ENCODE measurements at places on chromosomes 2 and 18.
A peak's percentile ranks its signal among the peaks of the same experiment; 100 is the strongest.

- no peak for DNase-seq
These were observed 126.8 kb downstream of the PXDN start for GRCh38 chr2:1617425-1618021.

GRCh38 chr2:226215902-226216503, 583.6 kb downstream of the IRS1 start:
- DNase-seq = peak; percentile 70

DNA sequence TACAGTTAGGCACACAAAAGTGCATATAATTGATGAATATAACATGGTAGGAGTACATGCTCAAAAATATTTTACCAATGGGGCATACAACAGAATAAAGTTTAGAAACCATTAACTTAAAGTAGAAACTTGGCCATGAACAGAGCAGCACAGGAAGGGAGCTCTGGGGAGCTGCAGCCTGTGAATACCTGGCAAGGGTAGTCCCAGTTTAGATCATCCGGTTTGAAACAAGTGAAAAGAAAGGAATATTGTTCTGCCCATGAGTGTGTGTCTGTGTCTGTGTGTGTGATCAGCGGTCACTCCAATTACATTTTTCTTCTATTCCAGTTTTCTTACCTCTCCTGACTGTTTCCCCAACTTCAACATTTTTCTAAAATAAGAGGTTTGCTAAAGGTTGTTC, 233.0 kb downstream of the ALK start:
- DNase-seq = no peak

GRCh38 chr2:229993236-229993635, 70.9 kb downstream of the FBXO36 start:
- DNase-seq = no peak

DNA sequence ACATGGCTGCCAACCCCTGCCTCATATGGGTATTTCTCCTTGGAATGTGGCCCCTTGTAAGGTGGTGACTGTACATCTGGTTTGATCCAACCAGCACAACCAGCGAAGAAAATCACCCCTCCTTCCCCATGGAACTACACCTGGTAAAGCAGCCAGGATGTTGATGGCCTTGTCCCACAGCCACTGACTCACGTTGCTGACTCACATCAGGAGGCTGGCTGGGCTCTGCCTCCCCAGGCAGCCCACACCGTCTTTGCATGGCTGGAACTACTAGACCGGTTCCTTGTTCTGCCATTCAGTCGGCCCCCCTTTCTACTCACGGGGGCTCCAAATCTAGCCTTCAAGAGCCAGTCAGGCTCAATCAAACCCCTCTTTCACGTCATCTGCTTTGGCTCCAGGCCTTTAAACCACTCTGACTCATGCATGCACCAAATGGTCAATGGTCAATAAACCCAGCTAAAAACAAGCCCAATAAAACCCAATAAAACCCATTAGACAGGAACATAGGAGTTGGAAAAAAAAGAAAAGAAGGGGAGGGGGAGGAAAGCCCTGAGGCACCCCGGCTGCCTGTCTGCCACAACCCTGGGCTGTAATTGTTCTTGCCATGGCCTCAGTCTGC, 114.8 kb downstream of the PLB1 start:
- DNase-seq = peak; percentile 96

DNA sequence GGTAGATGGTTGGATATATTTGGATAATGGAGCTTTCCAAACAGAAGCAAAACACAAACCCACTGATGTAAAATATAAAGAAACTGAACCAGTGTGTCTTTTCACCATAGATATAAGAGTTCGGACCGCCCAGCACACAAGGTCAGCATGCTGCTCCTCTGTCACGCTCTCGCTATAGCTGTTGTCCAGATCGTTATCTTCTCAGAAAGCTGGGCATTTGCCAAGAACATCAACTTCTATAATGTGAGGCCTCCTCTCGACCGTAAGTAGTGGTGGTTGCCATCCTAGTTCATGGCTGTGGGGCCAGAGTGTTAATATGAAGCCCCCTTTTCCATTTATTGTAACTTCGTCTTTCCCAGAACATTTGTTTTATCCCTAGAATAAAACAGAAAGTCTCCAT, 125.2 kb upstream of the LYPD6 start:
- no peak for DNase-seq

GRCh38 chr18:45837283-45838070, 12.0 kb downstream of the SIGLEC15 start:
- DNase-seq = no peak

DNA sequence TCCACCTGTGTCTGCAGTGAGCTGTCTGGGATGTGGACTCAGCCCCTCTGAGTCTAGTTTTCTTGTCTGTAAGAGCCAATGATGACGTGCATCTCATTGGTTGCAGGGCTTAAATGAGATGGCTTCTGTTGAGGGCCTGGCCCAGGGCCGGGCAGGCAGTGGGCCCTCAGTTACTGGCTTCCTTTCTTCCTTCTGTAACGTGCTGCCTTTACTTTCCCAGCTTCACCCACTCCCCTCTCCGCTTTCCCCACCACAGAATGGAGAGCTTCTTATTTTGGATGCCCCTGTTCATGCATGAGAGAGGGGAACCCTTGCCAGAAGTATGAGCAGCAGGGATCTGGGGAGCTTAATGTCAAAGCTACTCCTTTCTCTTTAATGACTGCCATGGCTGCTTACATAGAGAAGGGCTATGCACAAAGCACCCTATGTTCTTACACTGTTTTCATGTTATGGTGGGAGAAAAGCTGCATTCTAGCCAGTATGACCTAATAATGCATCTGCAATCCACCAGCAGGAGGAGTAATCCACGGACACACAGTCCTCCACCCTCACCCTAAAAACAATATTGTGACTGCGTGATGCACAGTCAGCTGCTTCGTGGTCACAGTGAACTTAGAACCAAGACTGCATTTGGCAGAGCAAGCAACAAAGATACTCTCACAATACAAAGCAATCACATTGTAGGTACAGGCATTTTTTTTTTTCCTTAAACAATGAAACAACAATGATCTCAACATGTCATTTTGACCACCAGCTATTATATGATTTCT, 37.2 kb downstream of the CREG2 start:
- DNase-seq = peak; percentile 53

- DNase-seq = peak; percentile 84
These were observed 171.5 kb downstream of the CELF4 start for GRCh38 chr18:37393945-37394609.

DNA sequence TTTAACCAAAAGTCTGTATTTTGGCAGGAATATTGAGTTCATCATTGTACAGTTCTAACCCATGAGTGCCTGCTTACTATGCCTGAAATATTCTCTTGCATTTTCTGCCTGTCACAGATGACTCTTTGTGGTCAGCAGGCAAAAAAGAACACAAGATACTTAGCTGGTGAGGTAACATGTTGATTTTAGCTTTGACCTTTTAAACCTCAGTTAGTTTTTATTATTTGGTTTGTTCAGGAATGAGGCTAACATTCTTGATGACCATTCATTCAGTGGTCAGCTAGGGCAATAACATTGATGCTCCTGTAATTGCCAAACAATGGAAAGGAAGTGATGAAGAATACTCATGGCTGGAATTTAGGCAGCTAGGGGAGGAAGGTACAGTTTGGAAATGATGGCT, 491.2 kb downstream of the PIK3C3 start:
- DNase-seq = peak; percentile 91

DNA sequence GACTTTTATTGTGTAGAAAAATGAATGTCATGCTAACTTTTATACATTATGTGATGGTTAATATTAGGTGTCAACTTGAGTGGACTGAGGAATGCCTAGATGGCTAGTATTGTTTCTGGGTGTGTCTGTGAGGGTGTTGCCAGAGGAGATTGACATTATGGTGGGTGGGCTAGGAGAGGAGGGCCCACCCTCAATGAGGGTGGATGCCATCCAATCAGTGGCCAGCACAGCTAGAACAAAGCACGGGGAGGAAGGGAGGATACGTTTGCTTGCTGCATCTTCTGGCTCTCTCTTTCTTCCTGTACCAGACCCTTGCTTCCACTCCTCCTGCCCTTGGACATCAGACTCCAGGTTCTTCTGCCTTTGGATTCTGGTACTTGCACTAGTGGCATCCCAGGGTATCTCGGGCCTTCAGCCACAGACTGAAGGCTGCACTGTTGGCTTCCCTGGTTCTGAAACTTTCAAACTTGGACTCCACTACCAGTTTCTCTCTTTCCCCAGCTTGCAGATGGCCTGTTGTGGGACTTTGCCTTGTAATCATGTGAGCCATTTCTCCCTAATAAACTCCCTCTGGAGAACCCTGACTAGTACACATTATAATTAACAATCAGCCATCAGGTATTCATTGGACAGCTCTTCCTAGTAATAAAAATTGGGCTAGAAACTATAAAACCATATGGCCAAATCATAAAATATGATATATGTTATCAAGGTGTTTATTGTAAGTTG, 31.7 kb upstream of the ZCCHC2 start:
- no peak for DNase-seq

GRCh38 chr2:212926940-212927339, 224.5 kb downstream of the IKZF2 start:
- DNase-seq = no peak

- DNase-seq = no peak
These were observed 1.2 kb downstream of the CNGA3 start for GRCh38 chr2:98347298-98348065.

DNA sequence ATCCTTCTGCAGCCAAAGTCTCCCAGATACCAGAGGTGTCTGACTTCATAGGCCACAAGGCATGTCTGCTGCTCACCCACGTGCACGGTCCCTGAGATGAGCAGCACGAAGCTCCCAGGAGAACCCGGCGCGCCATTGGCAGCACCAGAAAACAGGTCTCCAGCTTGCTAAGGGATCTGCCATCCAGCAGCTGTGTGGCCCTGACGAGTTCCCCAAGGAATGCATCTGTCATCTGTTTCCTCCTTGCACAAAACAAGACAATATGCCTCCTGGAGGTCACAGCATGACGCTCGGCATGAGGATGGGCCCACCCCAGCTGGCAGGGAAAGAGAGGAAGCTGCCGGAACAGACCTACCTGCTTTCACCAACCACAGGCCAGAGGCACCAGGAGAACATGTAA, 29.2 kb downstream of the HS6ST1 start:
- no peak for DNase-seq

- DNase-seq = no peak
These were observed 143.9 kb downstream of the NCK2 start for GRCh38 chr2:105888625-105889024.

DNA sequence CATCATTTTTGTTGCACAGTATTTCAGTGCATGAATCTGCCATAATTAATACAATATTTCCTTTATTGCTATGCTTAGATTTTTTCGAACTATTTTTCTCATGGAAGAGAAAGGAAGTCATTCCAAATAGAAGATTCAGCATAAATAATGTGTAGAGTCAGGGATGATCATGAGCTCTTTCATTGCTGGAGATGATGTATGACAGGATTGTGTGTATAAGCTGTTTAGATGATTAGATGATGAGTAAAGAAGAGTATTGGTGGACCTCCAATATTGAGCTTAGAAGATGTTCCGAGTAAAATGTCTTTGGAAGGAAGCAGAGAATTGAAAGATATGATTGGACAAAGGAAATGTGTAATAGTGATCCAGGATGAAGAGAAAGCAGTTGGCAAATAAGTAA, 364.5 kb downstream of the PARD3B start:
- DNase-seq = no peak

GRCh38 chr2:129909651-129910418, 69.6 kb upstream of the RAB6C start:
- no peak for DNase-seq

DNA sequence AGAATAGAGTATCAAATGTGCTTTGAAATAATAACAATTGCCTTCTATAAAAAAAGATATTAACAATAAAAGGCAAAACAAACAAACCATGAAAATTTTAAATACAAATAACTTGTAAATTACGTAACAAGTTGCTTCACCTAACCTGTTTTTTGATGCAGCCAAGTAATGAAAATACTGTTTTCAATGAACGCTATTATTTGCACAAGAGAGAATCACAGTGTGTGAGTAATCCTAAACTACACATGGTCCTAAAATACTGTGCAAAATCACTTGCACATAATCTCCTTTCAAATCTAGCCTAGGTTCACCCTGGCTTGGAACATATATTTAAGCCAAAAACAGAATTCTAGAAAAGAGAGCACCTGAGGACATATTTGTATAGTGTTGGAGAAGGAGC, 98.9 kb downstream of the CCDC148 start:
- no peak for DNase-seq

DNA sequence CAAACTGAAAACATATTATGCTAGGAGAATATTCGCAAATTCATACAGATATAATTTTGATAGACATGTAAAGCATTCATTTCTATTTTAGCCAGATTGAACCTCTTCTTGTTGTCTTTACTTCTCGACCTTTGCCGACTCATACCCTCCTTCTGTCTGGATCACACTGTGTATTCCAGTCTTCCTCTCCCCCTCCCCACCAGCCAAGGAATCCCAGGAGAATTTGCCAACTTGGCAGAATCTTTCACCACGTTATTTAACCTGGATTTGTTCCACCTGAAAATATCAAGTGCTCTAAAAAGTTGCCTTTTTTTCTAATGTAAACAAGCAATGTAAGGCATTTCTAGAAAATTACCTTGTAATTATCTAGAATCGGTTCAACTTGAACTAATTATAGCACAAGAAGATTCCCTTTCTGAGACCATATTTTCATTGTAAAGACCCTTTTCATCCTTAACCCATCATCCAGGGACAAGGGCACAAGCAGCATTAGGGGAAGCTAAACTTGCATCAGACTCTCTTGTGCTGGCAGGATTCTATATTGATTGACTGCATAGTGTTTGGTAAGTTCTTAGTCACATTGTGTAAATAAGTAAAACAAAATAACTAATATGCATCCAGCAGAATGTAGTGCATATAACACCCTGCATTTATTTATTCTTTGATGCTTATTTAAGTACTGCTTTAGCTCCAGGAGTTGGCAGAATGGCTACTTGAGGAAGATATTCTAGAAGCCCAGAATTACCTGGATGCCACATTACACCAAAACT, 1328.7 kb upstream of the NXPH2 start:
- DNase-seq = no peak

Measured in A172 (cell line).